ENCODE measurements at places on chromosomes 3 and 15.
A peak's percentile ranks its signal among the peaks of the same experiment; 100 is the strongest.

- no peak for DNase-seq
Observed at GRCh38 chr3:133268726-133269134, 131.1 kb upstream of the BFSP2 start.

- DNase-seq = no peak
Observed at GRCh38 chr3:122012821-122013220, 9.2 kb downstream of the ILDR1 start.

GRCh38 chr3:190568036-190568435, 54.2 kb downstream of the IL1RAP start:
- no peak for DNase-seq

DNA sequence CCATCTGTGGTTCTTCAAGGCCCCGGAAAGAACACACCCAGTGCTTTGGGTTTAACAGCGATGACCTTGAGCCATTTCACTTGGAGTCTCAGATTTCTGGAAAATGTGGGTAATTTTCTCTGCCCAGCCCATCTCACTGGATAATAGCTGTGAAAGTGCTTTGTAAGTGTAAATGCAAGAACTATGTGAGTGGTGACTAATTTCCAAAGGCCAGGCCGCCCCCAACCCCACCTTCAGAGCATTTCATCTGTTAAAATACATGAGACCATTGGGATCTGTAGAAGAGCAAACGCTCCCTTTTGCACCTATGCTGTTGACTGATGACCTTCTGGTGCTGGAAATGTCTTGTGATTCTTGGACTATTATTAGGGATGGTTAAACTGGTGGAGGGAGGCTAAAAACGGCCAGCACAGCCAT, 196.8 kb upstream of the LPP start:
- no peak for DNase-seq

GRCh38 chr15:81915990-81916389, 129.8 kb downstream of the MEX3B start:
- DNase-seq = no peak

DNA sequence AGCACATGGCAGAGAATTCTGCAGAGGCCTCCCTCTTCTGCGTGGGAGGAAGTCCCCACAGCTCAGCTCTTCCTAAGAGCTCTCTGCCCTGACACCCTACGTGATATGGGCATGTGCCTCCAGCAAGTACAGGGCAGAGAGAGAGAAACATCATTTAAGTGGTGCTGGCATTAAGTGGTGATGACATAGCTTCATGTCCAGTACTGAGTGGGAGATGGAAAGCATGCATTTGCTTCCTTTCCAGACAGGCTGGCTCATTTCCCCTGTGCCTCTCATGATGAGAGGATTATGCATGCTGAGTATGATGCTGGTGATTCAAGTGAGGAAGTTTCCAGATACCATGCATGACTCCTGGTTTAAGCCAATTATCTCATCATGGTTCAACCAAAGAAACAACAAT, 26.9 kb downstream of the BFSP2 start:
- DNase-seq = peak; percentile 80

All from GM03348 (cell line).